ENCODE measurements at places on chromosomes 1 and 21.

- DNase-seq, result peak; percentile 19
Observed at GRCh38 chr1:156407344-156407743, 38.3 kb downstream of the RHBG start.

GRCh38 chr1:65429806-65430205, 9.3 kb downstream of the LEPR start:
- DNase-seq, result no peak

- no peak for DNase-seq
Observed at GRCh38 chr1:171172471-171172870, 12.6 kb upstream of the FMO2 start.

GRCh38 chr1:175278734-175279116, 86.1 kb upstream of the KIAA0040 start:
- DNase-seq, result no peak

GRCh38 chr1:156894711-156895454, 1.4 kb downstream of the PEAR1 start:
- no peak for DNase-seq

DNA sequence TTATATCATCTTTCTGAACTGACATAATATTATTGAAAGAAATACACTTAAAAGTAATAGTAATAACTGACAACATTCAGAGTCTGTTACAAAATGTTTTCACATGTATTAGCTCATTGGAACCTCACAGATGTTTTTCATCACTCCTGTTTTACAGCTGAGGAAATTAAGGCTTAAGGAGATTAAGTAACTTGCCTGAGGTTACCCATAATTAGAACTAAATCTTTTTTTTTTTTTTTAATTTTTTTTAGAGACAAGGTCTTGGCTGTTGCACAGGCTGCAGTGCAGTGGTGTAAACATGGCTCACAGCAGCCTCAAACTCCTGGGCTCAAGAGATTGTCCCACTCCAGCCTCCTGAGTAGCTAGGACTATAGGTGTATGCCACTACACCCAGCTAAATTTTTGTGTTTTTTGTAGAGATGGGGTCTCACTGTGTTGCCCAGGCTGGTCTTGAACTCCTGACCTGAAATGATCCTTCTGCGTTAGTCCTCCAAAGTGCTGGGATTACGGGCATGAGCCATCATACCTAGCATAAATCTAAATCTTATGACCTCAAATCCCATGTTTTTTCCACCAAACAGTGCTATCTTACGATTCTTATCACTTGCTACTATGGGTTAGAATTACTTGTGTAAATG, 64.7 kb upstream of the MACF1 start:
- no peak for DNase-seq

GRCh38 chr1:35807614-35808449, at the start of gene AGO4:
TSS of gene AGO4 (plus strand) at chr1:35808016. CDS start at chr1:35808417, 401 bp downstream.
- peak; percentile 66 for DNase-seq

DNA sequence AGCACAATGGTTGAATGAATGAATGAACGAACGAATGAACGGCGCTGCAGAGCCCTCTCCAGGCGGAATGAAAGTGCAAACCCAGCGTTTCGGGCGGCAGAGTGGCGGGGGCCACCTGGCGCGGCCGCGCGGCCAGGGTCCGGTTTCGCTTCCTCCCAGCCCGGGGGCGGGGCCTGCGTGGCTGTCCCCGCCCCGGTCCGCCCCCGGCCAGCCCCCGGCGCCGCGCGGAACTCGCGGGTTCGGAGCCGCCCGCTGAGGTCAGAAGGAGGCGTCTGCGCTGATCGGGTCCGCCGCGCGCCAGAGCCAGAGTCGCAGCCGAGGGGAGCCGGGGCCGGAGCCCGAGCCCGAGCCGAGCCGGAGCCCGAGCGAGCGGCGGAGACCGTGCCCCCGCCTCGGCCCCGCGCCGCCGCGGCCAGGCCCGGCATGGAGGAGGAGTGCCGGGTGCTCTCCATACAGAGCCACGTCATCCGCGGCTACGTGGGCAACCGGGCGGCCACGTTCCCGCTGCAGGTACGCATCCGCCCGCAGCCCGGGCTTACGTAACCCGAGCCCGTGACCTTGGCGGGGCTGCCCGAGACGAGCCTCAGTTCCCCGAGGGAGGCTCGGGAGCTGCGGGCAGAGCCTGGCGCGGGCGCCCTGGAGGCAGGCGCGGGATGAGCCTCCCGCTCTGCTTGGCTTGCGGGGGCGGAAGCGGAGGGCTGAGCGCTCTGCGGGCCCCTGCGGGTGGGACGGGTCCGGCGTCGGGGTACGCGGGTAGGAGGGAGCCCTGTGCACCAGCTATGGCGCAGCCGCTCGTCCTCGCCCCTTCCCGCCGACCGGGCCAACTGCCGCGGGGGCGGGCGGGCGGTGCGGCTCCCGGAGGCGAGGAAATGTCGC, at the start of gene PDXK:
Gene PDXK (plus strand): TSS at position 258 of the 876 bp plus-strand sequence. CDS start 166 bp downstream, at position 424.
- DNase-seq, result peak; percentile 80

DNA sequence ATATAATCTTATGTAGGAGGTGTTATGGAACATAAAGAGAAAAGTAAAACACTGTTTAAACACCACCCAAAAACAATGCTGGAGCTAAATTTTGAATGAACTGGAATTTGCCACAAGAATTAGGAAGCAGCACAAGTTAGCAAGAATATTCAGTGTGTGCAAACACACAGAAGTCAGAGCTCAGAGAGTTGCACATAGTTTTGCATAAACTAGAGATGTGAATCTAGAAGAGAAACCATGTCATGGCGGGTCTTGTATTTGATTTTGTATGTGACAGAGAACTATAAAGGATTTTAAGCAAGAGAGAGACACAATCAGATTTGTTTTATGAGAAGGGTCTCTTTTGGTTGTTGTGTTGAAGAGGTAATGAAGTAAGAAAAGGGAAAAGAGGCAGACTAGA, 38.2 kb downstream of the SELENOF start:
- no peak for DNase-seq

- DNase-seq, result no peak
Observed at GRCh38 chr1:231971397-231972110, 345.0 kb downstream of the DISC1 start.

GRCh38 chr1:35832276-35832905, 24.6 kb downstream of the AGO4 start:
- DNase-seq, result no peak

- DNase-seq, result peak; percentile 84
Observed at GRCh38 chr1:151006327-151007052, at the start of gene MINDY1. TSS of gene MINDY1 (minus strand) at chr1:151006902. CDS start at chr1:151002617, 4,285 bp downstream.

DNA sequence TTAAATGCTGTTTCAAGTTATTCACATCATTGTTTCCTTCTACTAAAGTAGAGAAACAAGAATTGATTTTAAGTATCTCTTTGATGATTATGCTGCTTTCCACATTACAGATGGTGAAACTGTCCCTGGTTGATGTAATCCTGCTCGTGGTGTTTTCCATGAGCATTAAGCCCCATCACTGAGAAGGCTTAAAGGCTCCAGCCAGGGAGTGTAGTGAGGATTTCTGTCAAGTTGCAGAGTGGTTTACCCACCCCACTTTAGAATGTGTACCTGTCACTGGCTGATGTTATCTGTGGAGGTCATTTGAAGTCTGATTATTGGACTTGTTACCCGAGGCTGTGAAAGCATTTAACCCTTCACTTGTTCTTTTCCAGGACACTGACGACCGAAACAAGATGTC, 12.9 kb downstream of the CERS2 start:
- no peak for DNase-seq

DNA sequence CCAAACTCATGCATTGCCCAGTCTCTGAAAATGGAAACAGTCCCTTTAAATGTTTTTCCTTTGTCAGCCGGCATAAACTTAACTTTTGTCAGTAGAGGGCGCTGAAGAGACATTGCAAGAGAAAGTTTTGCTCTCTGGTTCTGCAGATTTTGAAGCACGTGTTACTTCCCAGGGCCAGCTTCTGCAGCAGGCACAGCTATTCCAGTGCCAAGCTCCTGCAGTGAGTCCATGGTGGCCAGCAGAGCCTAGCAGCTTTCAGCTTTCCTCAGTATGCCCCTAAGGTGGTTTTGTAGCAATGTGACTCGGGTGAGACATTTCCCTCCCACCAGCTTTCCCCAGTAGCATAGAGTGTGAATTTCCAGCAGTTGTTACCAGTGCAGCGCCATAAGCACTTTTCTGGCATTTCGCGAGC, 2.6 kb upstream of the IFI44L start:
- DNase-seq, result peak; percentile 59

- DNase-seq, result peak; percentile 75
Observed at GRCh38 chr1:110524311-110525248, 5.6 kb upstream of the KCNA10 start.

- DNase-seq, result no peak
Observed at GRCh38 chr1:7562729-7563605, 208.1 kb upstream of the VAMP3 start.

- DNase-seq, result peak; percentile 24
Observed at GRCh38 chr21:43834146-43834905, 30.7 kb upstream of the AGPAT3 start.

DNA sequence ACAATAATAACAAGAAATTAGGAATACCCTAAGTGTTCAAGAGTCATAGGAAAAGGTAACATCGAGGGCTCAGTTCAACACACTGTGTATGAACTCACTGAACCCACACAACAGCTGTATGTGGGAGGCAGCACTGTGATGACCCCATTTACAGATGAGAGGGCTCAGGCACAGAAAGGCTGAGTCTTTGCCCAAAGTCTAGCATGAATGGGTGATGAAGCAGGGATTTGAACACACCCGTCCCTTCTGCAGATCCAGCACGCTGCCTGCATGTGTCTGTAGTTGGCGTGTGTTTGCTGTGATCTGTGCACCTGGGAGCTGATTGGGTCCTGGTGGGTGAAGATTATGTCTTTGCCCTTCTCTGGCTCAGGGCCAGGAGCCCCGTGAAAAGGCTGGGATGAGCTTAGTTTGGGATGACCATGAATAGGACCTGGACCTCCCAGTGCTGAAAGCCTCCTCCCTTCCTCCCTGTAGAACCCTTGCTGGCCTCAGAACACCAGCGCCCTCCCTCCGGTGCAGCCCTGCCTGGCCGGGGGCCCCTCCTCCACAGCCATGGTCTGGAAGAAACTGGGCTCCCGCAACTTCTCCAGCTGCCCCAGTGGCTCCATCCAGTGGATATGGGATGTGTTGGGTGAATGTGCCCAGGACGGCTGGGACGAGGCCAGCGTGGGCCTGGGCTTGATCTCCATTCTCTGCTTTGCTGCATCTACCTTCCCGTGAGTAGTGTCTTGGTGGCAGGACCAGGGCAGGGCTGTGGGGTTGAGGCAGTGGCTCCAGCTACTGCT, 5.2 kb downstream of the SLC66A1 start:
- no peak for DNase-seq

DNA sequence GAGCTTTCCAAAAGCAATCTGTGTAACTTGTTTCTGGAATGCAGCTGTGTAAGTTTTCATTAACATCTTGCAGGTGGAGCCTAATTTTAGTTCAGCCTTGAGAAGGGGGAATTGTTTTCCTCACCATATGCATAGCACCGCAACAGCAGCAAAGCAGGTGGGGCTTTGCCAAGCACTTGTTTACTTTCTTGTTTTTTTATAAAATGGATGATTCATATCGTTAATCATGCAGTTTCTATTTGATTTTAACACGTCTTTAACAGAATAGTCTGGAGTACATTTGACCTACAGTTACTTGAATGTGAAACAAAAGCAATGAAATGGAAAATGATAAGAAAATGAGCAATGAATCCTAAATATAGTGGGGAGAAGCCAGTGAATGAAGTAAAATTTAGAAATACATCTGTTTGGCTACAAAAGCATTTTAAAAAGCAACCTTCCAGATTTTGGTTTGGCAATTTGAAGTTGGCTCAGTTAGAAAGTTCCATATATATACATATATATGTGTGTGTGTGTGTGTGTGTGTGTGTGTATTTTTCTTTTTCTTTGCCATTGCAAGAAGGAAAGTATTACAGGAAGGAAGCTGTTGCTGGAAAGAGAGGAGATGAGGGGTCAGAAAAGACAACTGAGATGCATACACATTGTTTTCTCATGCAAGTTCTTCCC, 119.0 kb upstream of the ADGRL2 start:
- DNase-seq, result no peak

DNA sequence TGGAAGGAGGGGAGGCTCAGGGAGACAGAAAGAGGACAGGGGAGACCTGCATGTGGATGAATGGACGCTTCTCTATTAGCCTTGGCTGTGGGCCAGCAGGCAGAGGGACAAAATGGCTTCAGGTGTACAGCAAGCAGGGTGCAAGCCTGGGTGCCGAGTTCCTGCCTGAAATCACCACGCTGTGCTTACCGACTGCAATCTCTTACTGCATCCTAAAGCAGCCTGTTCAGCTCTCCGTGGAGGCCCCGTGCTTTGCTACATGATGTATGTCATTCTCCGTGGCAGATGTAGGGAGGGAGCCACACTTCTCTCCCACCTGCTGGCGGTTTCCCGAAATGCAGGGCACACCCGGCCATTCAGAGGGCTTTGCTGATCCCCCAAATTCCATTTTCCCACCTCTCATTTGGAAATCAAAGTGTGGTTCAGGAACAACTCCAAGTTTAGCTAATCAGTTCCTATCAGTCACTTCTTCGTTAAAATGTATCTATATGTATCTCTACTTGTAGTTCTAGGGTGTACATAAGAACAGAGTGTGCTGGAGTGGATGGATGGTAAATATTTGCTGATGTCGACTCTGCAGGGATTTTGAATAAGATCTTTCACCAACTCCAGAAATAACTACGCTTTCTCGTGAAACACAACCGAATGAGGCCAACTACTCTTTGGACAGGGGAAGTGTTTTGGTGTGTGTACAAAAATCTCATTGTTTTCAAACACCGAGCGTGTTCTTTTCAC, 122.3 kb upstream of the BACE2 start:
- peak; percentile 86 for DNase-seq

- no peak for DNase-seq
Observed at GRCh38 chr1:108130794-108131193, 69.3 kb downstream of the SLC25A24 start.

- DNase-seq, result no peak
Observed at GRCh38 chr1:86155051-86155806, 1.3 kb downstream of the COL24A1 start.

- DNase-seq, result no peak
Observed at GRCh38 chr1:162904579-162904978, 43.6 kb upstream of the CCDC190 start.

- no peak for DNase-seq
Observed at GRCh38 chr1:61980561-61980960, 214.1 kb upstream of the L1TD1 start.

DNA sequence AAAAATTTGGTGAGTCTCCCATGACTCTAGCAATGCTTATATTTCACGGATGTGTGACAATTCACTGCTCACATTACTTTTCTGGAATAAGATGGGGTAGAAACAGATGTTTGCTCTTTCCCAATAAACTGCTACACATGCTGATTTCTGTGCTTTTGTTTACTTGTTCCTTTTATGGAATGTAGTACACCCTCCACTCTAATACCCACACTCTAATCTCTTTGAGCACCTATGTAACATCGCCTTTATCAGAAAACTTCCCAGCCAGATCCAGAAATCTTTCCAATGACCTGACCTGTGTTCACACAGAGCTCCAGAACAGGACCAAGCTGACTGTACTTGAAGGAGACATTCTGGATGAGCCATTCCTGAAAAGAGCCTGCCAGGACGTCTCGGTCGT, 4.2 kb downstream of the HSD3B2 start:
- no peak for DNase-seq

GRCh38 chr1:90821152-90821787, 104.2 kb upstream of the BARHL2 start:
- DNase-seq, result no peak

- DNase-seq, result no peak
Observed at GRCh38 chr1:156118177-156118868, 3.8 kb downstream of the LMNA start.

GRCh38 chr1:198424441-198424840, 116.0 kb downstream of the ATP6V1G3 start:
- no peak for DNase-seq

GRCh38 chr1:220367833-220368232, 95.6 kb upstream of the RAB3GAP2 start:
- DNase-seq, result no peak
